ENCODE measurements at places on chromosomes 11 and 22.

- no peak for DNase-seq
Observed at GRCh38 chr22:45709060-45709739, 37.6 kb downstream of the ATXN10 start.

DNA sequence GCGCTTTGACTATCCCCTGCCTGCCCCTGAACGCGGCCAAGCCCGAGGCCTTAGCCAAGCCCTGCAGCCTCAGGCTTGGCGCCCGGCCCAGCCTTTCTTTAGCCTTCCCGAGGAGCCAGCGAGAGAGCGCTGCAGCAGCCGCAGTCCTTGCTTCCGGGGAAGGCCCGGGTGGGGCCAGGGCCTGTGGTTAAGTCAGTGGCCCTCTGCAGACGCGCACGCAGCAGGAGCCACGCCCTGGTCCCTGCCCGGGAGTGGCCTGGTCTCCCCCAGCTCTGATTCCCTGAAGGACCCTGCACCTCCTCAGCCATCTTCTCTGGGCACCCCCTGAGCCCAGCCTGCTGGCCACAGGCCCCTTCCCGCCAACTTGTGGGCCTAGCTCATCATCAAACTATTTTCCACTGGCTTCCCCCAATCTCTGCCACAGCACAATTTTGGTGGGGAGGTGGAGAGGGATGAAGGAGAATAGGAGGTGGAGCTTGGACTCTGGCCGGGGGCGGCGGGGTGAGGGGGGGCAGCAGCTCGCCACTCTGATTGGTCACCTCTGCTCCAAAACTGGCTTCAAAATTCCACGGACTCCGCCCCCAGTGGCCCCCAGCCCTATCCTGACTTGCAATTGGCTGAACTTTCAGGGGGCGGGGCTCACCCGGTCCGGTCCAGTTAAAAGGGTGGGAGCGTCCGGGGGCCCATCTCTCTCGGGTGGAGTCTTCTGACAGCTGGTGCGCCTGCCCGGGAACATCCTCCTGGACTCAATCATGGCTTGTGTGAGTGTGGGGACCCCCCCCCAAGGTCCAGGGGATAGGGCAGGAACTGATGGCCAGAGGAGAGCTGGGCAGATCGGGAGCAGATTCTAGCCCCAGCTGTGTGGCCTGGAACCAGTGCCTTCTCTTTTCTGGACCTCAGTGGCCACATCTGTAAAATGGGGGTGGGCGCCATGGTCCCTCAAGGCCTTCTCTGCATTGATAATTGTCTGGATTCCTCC is at the start of gene LGALS1:
TSS of gene LGALS1 (plus strand) at position 686 of the 979 bp plus-strand sequence. CDS start at position 753, 67 bp downstream.
- peak; percentile 49 for DNase-seq

GRCh38 chr11:2807025-2807681 is 78.4 kb downstream of the CDKN1C start:
- DNase-seq: no peak

- DNase-seq: no peak
Observed at GRCh38 chr22:50625131-50625567, 2.8 kb downstream of the ARSA start.

DNA sequence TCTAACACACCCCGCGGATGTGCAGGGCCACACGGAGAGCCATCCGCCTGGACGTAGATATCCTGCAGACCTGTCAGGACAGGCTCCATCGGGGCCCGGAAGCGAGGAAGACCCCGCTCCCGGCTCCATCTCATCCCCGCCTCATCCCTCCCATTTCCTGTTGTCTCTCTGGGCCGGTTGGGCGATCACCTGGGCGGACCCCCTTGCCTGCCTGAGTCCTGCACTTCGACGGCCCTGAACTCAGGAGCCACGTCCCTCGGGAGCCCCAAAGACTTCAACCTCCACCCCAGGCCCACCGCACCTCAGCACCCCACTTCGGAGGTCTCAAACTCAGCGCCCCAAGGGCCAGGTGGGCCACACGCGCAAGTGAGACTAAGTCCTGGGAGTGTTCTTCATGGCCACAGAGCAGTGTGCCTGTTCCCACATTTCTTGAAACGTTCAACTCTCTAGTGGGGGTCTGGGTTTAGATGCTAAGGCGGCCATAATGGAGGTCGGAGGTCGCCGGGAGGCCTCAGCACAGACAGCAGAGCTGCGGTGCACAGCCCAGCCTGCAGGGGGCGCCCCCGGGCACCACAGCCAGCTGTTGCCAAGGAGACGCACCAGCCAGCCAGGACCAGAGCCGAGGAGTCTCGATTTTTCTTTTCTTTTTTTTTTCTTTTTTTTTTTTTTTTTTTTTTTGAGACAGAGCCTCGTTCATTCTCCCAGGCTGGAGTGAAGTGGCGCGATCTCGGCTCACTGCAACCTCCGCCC is 26.0 kb upstream of the FADD start:
- DNase-seq: peak; percentile 7

GRCh38 chr22:35352214-35353111 is 28.4 kb upstream of the HMOX1 start:
- DNase-seq: no peak

GRCh38 chr11:70448983-70449567 is 50.7 kb downstream of the CTTN start:
- no peak for DNase-seq

All from activated CD8-positive, alpha-beta memory T cell treated with anti-CD3 and anti-CD28 coated beads for 48 hours (primary cell).